ENCODE measurements at places on chromosomes 3 and 15.
A peak's percentile ranks its signal among the peaks of the same experiment; 100 is the strongest.

- DNase-seq = no peak
These were observed 43.5 kb downstream of the ABHD2 start for GRCh38 chr15:89131731-89132130.

DNA sequence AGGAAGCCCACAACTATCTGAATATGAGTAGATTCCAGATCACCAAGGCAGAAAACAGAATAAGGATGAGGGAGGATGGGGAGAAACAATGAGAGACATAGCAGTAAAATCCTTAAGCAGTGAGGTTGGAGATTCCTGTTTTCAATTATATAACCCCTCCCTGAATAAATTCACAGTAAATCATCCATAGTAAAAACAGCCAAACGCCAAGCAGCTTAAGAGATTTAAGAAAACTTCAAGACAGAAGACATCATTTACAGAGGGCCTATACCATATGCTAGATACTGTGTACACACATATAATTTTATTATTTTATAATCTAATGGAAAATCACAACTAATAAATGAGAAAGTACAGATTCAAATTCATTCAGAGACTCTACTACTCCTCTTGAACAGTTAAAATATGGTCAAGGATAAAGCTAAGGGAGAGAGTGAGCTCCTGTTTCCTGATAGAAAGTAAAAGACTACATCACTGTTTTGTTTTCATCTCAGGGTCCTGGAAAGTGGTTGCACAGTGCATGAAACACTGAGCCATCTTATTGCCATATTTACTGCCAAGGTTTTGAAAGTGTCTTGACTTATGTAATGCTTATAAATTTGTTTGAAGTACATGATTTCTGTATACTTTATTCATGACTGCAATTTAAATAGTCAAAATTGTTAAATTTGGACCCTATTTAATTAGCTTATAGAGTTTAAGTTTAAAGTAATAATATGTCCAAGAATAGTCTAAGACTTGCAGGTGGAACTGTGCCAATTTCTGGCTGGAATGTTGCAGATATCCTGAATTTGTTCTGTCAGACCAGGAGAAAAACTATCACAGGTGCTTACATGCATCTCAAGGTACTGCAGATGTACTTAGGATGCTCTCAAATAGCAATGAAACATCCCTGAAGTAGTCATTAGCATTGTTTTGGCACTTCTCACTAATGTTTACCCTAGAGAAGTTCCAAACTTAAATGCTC, 141.4 kb downstream of the TBL1XR1 start:
- no peak for DNase-seq

GRCh38 chr3:152403632-152404066, 134.9 kb downstream of the MBNL1 start:
- DNase-seq = no peak

- DNase-seq = no peak
These were observed 97.8 kb downstream of the DNAH12 start for GRCh38 chr3:57446318-57446841.

- no peak for DNase-seq
These were observed 19.8 kb upstream of the TM4SF4 start for GRCh38 chr3:149454746-149455145.

- DNase-seq = no peak
These were observed 341.5 kb upstream of the DNAJC19 start for GRCh38 chr3:181330821-181331563.

DNA sequence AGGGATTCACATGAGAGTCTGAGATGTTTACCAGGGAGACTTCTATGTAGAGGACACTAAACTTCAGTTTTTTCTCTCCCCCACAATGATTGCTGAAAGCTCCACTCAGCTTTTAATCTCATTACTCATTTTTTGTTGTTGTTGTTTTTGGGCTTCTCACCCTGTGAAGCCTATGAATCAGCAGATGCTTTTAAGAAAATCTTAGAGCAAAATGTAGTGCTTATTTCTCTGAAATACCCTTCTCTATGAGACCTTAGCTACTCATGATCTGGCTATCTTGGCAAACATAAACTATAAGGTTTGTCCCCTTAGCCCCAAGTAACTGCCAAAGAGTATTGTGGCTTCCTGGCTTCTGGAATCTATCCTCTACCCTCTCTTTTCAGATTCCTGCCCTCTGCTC, 537.3 kb downstream of the OCA2 start:
- no peak for DNase-seq

- DNase-seq = no peak
These were observed 377.0 kb downstream of the OCA2 start for GRCh38 chr15:27722102-27722501.

DNA sequence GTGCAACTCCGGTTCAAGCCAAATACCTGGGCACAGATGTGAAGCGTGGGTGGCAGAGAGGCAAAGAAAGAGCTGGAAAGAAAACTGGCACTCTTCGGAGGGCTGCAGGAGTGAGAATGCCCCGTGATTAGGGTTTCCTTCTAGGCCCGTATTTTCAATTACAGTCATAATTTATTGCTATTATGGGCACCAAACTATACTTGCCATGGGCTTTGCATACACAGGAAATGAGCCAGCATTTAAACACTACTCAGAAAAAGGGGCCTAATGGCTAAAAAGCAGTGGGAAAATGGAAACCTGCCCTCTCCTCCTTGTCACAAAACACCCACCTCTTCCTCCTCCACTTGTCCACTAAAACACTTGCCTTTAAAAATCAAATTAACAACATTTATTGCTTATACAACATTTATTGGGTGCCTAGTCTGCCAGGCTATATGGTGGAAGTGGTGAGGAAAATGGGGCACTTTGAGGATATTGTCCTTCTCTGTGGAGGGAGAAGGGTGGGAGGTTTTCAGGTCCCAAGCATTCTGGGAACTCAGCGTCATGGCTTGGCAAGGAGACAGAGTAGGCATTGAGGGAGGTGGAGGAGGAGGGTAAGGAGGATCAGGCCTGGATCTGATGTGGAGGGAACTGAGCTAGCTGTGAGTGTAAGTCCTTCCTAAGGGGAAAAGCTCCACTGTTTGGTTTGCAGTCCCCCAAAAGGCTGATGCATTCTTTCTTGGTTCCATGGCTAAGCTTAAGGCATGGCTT, 160.9 kb downstream of the SLCO3A1 start:
- no peak for DNase-seq

GRCh38 chr3:132198516-132198915, 118.7 kb upstream of the ACP3 start:
- no peak for DNase-seq

DNA sequence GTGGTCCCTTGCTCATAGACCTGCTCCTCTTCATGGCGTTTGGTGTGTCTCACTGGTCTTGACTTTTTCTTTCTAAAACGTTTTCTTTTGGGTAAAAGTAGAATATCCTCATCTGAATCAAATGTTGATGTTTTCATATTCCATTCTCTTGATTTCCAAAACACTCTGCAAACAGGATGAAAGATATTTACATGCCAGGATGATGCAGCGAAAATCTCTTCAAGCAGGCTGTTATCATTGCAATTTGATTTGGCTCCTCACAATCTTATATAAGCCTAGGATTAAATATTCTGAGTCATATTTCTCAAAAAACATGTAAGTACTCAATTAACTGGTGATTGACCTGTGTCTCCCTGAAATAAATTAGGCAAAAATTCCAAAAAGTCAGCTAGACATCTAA, 10.1 kb downstream of the PP2D1 start:
- DNase-seq = no peak

GRCh38 chr3:71979175-71979574, 194.2 kb upstream of the PROK2 start:
- no peak for DNase-seq

- no peak for DNase-seq
These were observed 4.7 kb upstream of the BNC1 start for GRCh38 chr15:83289160-83289559.

DNA sequence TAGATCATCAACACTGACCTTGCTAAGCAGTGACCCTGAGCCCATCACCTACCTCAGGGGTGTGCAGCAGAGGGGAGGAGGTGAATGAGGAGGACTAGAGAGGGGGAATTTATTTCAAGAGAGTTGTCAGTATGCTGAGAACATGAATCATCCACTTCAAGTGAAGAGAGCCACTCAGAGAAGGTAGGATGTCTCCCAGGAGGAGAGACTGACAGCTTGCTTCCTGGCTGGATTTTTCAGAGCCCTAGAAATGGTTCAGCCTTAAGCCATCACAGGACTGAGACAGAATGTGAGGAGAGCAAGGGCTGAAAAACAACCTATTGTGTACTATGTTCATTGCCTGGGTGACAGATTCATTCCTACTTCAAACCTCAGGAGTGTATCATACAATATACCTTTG, 34.8 kb downstream of the CCNL1 start:
- DNase-seq = no peak

- DNase-seq = no peak
These were observed 636.8 kb downstream of the MECOM start for GRCh38 chr3:169026543-169027182.

DNA sequence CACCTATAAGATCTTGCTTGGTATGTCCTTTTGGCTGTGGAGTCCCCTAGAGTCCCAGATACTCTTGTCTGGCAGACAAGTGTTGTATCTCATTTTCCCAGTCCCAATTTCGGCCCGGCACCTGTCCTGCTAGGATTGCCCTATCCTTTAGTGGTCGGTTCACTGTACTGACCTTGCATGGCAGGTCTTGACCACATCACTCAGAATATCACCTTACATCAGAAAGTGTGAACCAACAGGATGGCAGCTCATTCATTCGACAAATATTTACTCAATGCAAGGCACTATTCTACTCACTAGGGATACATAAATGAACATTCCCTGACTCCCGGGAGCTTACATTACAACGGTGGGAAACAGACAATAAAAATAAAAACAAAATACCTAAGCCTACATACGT, 5.7 kb upstream of the CCDC80 start:
- no peak for DNase-seq

- peak; percentile 84 for DNase-seq
These were observed 36.5 kb upstream of the RAB11A start for GRCh38 chr15:65832549-65833364.

DNA sequence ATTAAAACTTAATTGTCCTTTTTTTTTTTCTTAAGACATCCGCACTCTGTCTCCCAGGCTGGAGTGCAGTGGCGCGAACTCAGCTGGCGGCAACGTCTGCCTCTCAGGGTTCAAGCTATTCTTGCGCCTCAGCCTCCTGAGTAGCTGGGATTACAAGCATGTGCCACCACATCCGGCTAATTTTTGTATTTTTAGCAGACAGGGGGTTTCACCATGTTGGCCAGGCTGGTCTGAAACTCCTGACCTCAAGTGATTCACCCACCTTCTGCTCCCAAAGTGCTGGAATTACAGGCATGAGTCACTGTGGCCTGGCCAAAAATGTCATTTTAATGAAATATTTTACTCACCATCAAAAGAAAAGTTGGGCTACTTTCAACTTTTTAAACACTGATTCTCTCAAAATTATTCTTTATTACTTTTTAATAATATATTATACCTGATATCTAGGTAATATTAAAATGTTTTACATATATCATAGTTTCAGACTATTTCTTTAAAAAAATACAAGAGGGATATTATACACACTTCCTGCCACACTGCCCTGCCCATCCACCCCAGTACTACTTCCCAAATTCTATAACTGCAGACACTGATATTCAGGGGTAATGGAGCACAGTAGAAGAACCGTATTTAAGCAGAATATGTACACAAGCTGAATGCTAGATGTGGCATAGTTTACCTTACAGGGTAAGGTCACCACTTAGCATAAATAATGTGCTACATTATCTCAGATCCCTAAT, 723.9 kb upstream of the ZNF385D start:
- DNase-seq = no peak

GRCh38 chr15:50624616-50625168, 61.9 kb downstream of the TRPM7 start:
- DNase-seq = no peak

DNA sequence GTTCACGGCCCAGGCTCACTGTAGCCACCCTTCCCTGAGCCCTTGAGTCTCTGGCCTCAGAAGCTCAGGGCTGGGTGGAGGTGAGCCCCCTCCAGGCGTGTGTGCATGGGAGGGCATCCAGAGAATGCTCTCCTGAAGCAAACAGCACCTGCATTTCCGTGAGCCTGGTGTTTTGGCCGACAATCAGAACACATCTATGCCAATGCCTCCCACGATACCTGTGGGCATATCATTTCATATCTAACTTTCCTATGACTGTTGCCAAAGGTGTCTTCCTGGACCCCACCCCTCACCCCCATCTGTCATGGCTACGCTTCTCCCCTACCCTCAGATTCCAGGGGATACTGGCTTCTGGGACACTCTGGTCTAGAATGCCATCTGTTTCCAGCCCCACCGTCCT, 53.3 kb upstream of the RAB6B start:
- DNase-seq = no peak

GRCh38 chr3:156859578-156859977, 33.4 kb downstream of the LEKR1 start:
- DNase-seq = no peak

DNA sequence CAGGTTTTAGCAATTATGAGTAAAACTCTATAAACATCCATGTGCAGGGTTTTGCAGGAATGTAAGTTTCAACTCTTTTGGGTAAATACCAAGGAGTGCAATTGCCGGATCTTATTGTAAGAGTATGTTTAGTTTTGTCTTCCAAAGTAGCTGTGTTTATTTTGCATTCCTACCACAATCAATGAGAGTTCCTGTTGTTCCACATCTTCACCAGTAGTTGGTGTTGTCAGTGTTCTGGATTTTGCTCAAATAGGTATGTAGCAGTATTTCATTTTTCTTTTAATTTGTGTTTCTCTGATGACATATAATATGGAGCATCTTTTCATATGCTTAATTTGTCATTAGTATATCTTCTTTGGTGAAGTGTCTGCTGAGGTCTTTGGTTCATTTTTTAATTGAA, 185.1 kb upstream of the GALNT15 start:
- DNase-seq = no peak

- no peak for DNase-seq
These were observed 93.0 kb downstream of the NFKBIZ start for GRCh38 chr3:101942356-101942755.

Measured in retina (tissue), 1 donor.